Activated CD4-positive, alpha-beta T cell treated with anti-CD3 and anti-CD28 coated beads, Interleukin-2, Interleukin-6, amounts not matched to agents 100 ng/mL and 50 ng/mL, durations not matched to agents 16 hours and 8 hours (primary cell): ENCODE measurements at places on chromosomes 2 and 18.

GRCh38 chr2:134148843-134149472 is 104.9 kb upstream of the MGAT5 start:
- DNase-seq = no peak

DNA sequence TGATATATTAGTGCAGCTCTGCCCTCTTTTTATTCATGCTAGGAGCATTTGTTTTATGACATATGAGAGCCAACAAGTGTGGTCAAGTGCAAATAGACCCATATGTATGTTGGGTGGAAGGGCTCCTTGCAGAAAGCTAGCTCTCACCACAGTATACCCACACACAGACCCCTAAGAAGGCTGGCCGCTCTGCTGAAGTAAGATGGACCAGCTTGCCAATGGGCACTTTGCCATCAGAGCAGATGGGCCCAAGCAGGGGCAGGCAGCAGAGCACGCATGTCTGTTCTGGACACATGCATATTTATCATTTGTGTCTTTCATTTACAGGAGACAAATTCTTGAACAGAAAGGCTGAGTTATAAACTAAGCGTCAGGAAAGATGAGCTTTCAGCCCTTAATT is 187.5 kb upstream of the DTNA start:
- DNase-seq = no peak

DNA sequence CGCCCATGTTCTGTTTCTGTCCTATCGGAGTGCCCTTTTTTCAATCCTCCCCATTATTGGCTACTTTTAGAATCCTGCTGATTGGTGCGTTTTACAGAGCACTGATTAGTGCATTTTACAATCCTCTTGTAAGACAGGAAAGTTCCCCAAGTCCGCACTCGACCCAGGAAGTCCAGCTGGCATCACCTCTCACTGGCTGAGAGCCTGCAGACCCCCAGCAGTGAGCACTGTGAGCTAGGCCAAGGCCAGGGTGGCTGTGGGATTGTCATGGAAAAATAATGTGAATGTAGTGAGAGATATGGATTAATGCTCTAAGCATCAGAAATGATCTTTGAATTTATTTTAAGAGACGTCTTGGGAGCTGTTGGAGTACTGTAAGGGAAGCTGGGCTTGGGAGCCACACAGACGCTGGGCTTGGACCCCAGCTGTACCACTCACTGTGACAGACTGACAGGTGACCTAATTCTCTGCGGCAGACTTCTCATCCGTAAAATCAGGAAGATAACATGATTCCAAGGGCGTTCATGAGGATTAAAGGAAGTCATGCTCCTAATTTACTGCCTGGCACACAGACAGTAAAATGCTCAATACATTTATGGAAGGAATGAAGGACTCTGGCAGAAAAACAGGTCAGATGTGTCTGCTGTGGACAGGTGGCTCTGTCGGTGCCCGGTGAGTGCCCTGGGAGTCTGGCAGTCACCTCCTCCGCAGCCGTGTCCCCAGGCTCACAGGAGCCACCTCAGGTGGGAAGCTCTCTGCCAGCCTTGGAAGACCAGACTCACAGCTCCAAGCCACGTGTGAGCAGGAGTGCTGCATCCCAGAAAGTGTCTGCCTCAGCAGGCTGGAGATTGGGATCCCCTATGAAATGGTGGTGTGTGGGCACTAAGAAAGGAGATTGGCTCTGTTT is 105.5 kb downstream of the FAM168B start:
- no peak for DNase-seq

DNA sequence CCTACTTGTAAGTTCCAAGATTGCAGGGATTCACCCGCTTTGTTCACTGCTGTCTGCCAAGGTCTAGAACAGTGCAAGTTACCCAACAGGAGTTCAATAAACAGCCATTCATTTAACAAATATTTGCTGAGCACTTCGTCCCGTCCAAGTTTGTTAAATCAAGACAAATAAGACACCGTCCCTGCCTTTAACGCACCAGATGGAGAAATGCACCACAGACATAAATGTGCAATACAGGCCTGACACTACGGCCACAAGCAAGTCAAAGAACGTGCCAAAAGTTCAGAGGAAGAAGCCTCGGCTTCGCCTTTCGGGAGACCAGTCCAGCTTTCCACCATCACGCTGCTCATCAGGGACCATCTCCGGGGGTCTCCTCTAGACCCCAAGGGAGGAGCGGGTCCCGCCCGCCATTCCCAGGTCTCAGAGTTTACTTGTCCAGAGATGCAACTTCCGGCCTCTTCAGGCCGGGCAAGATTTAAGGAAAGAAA is 429 bp downstream of the C2orf76 start:
- no peak for DNase-seq

DNA sequence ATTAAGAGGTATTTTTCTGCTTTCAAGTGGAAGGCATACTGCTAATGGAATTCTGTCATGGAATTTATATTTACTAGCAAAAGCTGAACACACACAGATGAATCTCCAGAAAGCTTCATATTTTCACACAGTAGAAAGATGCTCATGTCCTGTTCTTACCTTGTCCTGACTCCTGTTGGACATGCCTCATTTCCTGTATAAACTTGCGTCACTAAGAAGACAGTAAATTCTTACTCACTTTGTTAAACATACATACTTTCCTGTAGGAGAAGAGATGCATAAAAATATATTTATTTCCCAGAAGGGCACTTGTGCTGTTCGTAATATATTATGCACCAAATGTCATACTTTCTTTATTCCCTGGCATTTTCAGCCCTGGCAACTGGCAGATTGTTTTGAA is 238.3 kb upstream of the RASGRP3 start:
- no peak for DNase-seq

GRCh38 chr18:3666526-3667254 is 216.7 kb downstream of the TGIF1 start:
- no peak for DNase-seq

DNA sequence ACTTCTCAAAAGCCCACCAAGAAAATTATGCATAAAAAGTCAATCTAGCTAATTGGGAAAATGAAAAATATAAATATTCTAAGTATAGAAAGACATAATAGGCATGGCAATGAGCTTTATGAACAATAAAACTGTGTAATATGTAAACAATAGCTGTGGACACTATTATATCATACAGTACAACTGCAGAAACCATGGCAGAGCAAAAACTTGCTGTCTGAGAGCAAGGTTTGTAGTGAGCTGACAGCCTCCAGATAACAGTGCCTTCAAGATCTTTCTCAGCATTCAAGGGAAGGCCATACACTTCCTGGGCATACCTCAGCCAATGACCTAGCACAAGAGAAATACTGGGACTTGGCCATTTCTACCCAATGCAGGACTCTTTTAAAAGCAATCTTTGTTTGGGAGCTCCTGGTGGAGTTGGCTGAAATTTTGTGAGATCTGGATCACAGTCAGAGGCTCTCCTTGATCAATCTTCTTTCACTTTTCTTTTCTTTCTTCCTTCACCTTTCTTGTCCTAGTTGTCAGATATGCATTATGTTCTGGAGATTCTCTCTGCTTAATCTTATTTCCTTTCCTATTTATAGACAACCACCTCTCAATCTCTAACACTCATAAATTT is 427.2 kb upstream of the UBE2E3 start:
- no peak for DNase-seq

GRCh38 chr2:182890773-182891378 is 24.4 kb upstream of the FRZB start:
- DNase-seq = no peak

- DNase-seq = no peak
Observed at GRCh38 chr2:179024445-179024844, 25.5 kb downstream of the CCDC141 start.

GRCh38 chr2:177753682-177754491 is 318.7 kb downstream of the PDE11A start:
- DNase-seq = no peak

- DNase-seq = no peak
Observed at GRCh38 chr2:60530660-60531281, 22.7 kb downstream of the BCL11A start.

GRCh38 chr18:13836559-13836958 is 12.6 kb downstream of the MC5R start:
- DNase-seq = no peak

DNA sequence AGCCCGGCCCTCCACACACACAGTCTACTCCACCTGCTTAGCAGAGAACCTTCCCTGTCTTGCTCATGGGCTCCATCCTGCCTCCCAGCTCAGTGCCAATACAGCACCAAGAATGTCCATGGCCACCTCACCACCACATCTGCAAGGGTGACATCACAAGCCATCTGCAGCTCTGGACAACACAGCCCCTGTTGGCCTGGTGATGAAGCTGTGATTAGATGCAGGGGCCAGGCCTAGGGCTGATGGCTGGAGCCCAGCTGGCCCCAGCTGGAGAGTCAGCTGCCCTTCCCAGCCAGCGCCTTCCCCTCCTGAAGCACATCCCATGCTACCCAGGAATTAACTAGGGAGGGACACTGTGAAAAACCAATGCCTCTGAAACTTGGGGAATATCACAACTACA is 91.1 kb downstream of the TTC32 start:
- no peak for DNase-seq

GRCh38 chr2:85135660-85135914 is 2.4 kb downstream of the TCF7L1 start:
- DNase-seq = no peak

GRCh38 chr2:11998626-11999378 is 252.4 kb downstream of the LPIN1 start:
- no peak for DNase-seq

DNA sequence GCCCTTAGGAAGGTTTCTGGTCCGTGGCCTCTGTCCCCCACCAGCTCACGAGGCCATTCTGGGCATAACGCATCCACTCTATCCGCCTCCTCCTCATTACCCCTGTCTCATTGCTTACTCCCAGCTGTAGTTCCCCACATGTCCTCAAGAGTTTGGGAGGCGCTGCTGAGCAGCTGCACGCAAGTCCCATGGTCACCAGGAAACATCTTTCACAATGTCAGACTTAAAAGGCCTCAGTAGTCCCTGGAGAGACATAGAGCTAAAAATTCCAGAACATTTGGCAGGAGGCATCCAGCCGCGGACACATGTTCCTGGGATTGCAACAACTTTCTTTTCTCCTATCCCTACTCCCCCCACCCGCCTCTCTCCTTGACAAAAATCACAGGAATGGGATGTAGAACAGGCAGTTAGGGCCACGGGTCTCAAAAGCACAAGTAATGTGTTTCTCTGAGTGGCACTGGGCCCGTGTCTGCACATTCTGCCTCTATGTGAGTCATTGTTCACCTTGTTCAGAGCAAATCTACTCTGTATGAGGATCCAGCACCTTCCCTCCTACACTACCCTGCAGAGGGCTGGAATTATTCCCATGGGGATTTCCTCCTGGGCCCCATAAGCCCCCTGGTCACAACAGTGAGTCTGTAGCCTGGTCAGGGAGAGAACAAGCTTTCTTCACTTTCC is 8.1 kb downstream of the LBH start:
- peak; percentile 82 for DNase-seq

GRCh38 chr18:4040391-4041092 is 414.6 kb downstream of the DLGAP1 start:
- no peak for DNase-seq

DNA sequence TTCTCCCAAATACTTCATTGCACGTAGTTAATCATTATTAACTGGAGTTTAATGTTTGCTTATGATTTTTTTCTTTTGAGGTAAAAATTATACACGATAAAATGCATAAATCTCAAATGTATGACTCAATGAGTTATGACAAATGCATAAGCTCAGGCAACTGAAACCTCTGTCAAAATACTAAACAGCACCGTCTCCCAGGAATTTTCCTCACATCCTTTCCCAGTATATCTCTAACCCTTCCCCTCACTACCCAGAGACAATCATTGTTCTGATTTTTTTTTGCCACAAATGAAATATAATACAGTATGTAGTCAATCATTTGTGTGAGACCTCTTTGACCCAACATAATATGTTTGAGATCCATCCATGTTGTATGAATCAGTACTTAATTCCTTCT is 606.5 kb downstream of the CPS1 start:
- DNase-seq = no peak

- DNase-seq = no peak
Observed at GRCh38 chr2:16940214-16940613, 274.6 kb upstream of the CYRIA start.

- DNase-seq = no peak
Observed at GRCh38 chr2:64086347-64087082, 57.7 kb downstream of the PELI1 start.

- no peak for DNase-seq
Observed at GRCh38 chr2:98654699-98655495, 46.5 kb downstream of the UNC50 start.

GRCh38 chr18:26097563-26097962 is 7.2 kb upstream of the SS18 start:
- no peak for DNase-seq

DNA sequence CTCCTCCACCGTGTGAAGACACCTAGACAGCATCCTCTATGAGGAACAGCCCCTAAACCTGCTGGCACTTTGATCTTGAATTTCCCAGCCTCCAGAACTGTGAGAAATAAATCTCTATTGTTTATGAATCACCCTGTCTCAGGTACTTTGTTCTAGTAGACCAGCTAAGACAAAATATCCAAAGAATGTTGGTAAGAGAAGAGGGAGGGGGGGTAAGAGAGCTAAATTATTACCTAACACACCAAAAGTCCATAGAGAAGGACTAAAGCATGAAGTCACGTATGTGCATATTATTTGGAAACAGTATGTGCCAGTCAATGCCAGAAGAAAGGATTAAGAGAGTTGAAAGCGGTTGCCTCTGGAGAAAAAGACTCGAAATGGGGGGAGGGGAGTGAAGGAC is 211.0 kb downstream of the SP3 start:
- DNase-seq = no peak

- DNase-seq = no peak
Observed at GRCh38 chr2:173401716-173402326, 47.1 kb downstream of the CDCA7 start.

DNA sequence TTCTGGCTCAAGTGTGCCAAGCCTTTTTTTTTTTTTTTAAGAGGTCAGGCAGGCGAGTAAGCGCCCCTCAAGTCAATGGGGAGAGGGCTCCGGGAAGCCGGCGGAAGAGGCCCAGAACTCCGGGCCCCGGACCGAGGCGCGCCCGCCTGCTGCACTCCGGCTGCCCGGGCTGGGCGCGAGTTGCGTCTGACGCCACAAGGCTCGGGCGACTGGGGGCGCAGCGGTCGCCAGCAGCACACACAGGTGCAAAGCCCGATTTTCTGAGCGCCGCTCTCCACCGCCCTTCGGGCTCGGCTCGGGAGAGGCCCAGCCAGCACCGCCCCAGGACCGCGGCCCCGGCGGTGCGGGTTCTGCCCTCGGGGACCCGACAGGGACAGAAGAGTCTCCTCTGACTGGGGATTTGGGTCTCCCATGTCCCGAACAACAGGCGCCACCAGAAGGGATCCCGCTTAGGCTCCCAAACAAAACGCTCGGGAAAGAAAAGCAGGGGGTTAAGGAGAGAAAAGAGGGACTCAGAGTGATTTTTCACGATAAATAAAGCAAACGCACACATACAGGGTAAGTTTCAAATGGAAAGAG is 787 bp downstream of the ERBB4 start:
- peak; percentile 13 for DNase-seq

GRCh38 chr2:178825183-178825582 is 18.0 kb upstream of the TTN start:
- no peak for DNase-seq

DNA sequence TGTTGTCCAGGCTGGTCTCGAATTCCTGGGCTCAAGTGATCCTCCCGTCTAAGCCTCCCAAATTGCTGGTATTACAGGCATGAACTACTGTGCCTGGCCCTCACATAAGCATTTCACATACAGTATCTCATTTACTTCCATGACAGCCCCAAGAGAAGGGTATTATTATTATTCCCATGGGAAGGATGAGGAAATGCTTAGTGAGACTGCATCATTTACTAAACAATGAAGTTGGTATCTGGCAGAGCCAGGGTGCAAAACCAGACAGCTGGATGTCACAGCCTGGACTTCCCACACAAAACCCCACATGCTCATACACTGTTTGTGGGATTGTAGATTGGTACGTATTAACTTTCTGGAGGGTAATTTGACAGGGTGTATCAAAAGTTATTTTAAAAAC is 29.9 kb downstream of the DAPL1 start:
- DNase-seq = no peak
